CD8-positive, alpha-beta memory T cell (primary cell): ENCODE measurements at places on chromosomes 6 and 20. TPM values are rescaled to one million over a fixed set of nuclear protein-coding genes. Genes with fewer than 3 reads are reported as not detected.

SNAI1 gene
- 0.42 TPM for total RNA-seq

ENPP5 gene
- total RNA-seq: 0.42 TPM

- no peak overlapping the region for H3K27ac ChIP-seq
- no peak for DNase-seq
- H3K4me3 ChIP-seq: no peak overlapping the region
- H3K36me3 ChIP-seq: no peaks in the 10 kb centered on the region
- H3K27me3 ChIP-seq: no peaks in the 10 kb centered on the region
- no peaks in the 10 kb centered on the region for H3K4me1 ChIP-seq
Measured at GRCh38 chr20:29876911-29877285, 1380.6 kb upstream of the DEFB115 start.

DNA sequence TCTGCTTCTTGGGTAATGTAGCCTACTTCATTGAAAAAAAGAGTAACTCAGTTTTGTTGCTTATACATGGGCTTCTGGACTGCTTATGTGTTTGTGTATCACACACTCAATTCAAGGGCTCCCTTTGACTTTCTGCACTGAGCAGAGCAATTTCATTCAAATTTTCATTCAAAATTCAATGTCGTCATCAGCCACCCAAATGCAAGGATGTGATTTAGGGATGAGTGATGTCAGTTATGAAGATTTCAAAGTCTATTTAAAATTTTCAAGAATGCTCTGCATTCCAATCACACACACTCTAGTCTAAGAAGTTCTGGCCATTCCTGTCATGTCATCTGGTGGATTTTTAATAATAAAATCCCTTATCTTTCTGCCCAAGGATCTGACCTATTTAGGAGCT, 344.5 kb upstream of the ZFP64 start:
- H3K36me3 ChIP-seq: no peaks in the 10 kb centered on the region
- no peak for DNase-seq
- no peak overlapping the region for H3K4me3 ChIP-seq
- H3K4me1 ChIP-seq: no peaks in the 10 kb centered on the region
- no peaks in the 10 kb centered on the region for H3K27me3 ChIP-seq

DNA sequence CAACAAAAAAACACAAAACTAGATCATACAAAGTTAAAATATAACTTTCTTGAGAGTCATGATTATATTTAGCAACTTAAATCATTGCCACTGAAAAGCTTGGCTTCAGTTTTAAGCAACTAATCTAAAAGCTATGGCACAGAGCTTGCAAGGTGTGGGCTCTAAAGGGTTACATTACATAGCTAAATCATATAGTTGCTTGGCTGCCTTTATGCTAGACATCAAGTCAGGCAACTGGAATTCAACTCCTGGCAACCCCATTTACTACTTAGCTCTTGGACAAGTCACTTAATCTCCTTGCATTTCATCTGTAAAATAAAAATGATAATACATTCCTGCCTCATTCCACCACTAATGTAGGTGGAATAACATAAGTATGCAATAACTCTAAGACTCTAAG, 40.9 kb upstream of the GCM1 start:
- H3K36me3 ChIP-seq: no peaks in the 10 kb centered on the region
- no peak for DNase-seq
- H3K4me1 ChIP-seq: peaks cover 17% of the 10 kb centered on the region
- H3K27ac ChIP-seq: no peak overlapping the region

DNA sequence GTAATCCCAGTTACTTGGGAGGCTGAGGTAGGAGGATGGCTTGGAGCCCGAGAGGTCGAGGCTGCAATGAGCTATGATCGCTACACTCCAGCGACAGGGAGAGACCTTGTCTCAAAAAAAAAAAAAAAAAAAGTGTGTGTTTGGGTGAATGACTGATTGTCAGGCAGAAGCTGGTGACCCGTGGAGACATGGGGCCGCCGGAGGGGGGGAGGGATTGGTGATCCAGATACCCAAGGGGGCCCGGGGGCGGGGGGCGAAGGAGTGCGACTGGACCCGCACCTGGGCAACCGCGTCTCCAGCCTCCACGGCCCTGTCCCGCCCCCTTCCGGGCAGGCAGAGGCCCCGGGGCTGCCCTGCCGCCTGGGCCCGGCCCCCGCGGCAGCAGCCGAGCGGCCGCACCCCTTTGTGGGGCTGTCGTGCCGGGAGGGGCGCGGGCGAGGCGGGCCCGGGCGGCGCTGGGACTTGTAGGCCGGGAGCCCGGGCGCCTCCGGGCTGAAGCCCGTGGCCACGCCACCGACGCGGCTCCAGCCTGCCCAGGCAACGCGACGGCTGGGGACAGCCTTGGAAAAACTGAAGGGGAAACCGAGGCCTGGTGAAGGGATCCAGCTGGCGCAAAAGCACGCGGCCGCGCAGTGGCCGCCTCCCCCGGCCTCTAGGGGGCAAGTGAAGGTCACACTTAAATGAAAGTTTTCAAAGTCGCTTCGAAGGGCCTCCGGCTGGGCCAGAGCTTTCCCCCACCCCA, 2.1 kb upstream of the RBM38 start:
- H3K27me3 ChIP-seq: no peaks in the 10 kb centered on the region
- peaks cover 11% of the 10 kb centered on the region for H3K36me3 ChIP-seq
- H3K4me3 ChIP-seq: peak overlapping the region; percentile 69
- H3K4me1 ChIP-seq: peaks cover 28% of the 10 kb centered on the region
- peak overlapping the region; percentile 78 for H3K27ac ChIP-seq

- no peaks in the 10 kb centered on the region for H3K27me3 ChIP-seq
- no peaks in the 10 kb centered on the region for H3K36me3 ChIP-seq
- no peak overlapping the region for H3K4me3 ChIP-seq
- H3K27ac ChIP-seq: no peak overlapping the region
- H3K4me1 ChIP-seq: no peaks in the 10 kb centered on the region
- no peak for DNase-seq
Measured at GRCh38 chr6:19041906-19042305, 654.8 kb downstream of the RNF144B start.

GRCh38 chr6:35544769-35545361, 32.2 kb upstream of the TULP1 start:
- DNase-seq: no peak
- no peak overlapping the region for H3K27ac ChIP-seq
- no peaks in the 10 kb centered on the region for H3K4me1 ChIP-seq
- no peaks in the 10 kb centered on the region for H3K36me3 ChIP-seq

DNA sequence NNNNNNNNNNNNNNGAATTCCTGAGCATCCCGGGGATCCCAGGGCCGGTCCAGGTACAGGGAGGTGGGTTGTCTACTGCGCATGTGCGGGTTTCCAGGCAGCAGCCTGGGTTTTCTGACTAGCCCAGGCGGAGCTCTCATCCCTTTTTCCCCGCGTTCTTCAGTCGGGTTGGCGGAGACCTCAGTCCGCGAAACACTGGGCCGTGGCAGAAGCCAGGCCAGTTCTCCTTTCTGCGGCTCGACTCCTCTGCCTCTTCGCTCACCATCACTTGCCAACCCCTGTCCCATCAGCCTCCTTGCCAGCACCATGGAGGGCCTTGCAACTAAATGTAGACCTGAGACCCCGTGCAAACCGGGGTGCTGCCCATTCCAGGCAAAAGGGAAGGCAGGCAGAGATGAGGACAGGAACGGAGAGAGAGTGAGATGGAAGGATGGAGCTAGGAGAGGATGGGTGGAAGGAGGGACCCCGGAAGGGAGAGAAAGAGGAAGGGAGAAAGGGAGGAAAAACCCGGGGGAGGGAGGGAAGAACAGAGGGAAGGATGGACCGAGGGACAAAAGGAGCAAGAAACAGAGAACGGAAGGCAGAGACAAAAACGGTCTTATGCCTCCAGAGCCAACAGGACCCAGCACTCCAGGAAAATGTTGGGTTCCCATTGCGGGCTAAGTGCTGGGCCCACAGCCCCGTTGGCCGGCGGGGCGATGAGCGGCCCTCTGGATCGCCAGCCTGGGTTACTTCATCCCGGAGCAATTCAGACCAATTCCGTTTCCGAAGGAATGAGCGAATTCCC, 445.4 kb upstream of the DEFB115 start:
- DNase-seq: no peak
- H3K36me3 ChIP-seq: no peaks in the 10 kb centered on the region
- peak overlapping the region; percentile 43 for H3K4me3 ChIP-seq
- no peaks in the 10 kb centered on the region for H3K27me3 ChIP-seq
- H3K27ac ChIP-seq: no peak overlapping the region
- no peaks in the 10 kb centered on the region for H3K4me1 ChIP-seq

DNA sequence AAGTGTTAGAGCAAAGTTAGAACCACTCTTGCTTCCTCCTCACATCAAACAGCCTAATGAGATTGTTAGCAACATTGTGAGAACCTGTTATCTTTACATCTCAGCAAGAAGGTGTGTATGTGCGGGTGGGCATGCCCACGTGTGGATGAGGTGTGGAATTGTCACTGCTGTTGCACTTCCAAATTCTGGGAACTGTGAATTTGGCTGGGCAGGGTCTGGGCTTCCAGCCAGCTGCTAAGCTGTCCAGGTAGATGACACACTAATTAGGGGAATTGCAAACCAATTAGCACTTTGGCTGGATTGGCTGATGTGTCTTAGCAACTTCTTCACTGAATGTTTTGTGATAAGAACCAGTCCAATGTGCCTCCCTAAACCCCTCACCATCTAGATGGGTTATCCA, 848.2 kb downstream of the DHX35 start:
- no peaks in the 10 kb centered on the region for H3K4me1 ChIP-seq
- DNase-seq: no peak
- H3K27ac ChIP-seq: no peak overlapping the region
- no peak overlapping the region for H3K4me3 ChIP-seq
- no peaks in the 10 kb centered on the region for H3K27me3 ChIP-seq
